ENCODE measurements at places on chromosomes 1 and 21. TPM values are rescaled to one million over a fixed set of nuclear protein-coding genes. Genes with fewer than 3 reads are reported as not detected.

KDF1 gene
- total RNA-seq, result 0.27 TPM

VWA5B1 gene
- 0.16 TPM for total RNA-seq

LCE6A gene
- not detected for total RNA-seq

OR2T11 gene
- not detected for total RNA-seq

CRABP2 gene
- 0.60 TPM for total RNA-seq

GPR25 gene
- not detected for total RNA-seq

ETV3L gene
- total RNA-seq, result not detected

ARID1A gene
- total RNA-seq, result 31.7 TPM

PLPPR5 gene
- total RNA-seq, result not detected

ST6GALNAC5 gene
- 0.41 TPM for total RNA-seq

MAP1LC3C gene
- 0.19 TPM for total RNA-seq

SYCP1 gene
- total RNA-seq, result not detected

GRCh38 chr1:45685308-45686014, 872 bp downstream of the GPBP1L1 start:
- peak overlapping the region; percentile 98 for H3K27ac ChIP-seq
- no peaks in the 10 kb centered on the region for H3K36me3 ChIP-seq
- H3K4me1 ChIP-seq, result peaks cover 82% of the 10 kb centered on the region
- peak overlapping the region; percentile 95 for H3K4me3 ChIP-seq
- H3K27me3 ChIP-seq, result no peaks in the 10 kb centered on the region

DNA sequence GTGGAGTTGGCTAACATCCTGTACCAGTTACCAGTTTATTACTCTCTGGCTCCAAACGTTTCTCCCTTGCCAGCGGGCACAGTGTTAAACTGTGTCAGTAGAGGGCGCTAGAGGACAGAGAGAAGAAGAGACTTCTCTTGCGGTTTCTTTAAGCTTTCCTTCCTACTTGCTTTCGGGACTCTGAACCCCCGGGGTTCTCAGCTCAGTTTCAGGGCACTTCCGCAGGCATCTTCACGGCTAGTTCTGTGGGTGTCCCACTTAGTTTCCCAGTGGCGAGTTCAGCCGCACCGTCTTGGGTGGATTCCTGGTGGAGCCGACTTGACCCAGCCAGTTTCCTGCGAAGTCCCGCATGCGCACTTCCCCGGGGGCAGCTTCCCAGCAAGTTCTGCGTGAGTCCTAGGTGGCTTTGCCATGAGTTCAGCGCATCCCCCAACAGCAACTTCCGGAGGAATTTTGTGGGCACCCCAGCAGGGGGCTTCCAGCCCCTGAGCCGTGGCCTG, 37.9 kb upstream of the BTG2 start:
- no peaks in the 10 kb centered on the region for H3K27me3 ChIP-seq
- H3K4me1 ChIP-seq, result peaks cover 27% of the 10 kb centered on the region
- no peaks in the 10 kb centered on the region for H3K36me3 ChIP-seq
- DNase-seq, result peak; percentile 81
- peak overlapping the region; percentile 74 for H3K4me3 ChIP-seq

- peaks cover 33% of the 10 kb centered on the region for H3K4me1 ChIP-seq
- H3K4me3 ChIP-seq, result peak overlapping the region; percentile 65
- no peak overlapping the region for H3K27ac ChIP-seq
Measured at GRCh38 chr1:114154146-114154962, 685 bp upstream of the SYT6 start.

GRCh38 chr21:34552360-34553098, 40.5 kb upstream of the KCNE1 start:
- DNase-seq, result no peak
- no peak overlapping the region for H3K27ac ChIP-seq
- no peaks in the 10 kb centered on the region for H3K36me3 ChIP-seq
- peaks cover 29% of the 10 kb centered on the region for H3K4me1 ChIP-seq
- H3K27me3 ChIP-seq, result no peaks in the 10 kb centered on the region

GRCh38 chr1:163054181-163054591, 15.0 kb upstream of the RGS4 start:
- no peaks in the 10 kb centered on the region for H3K36me3 ChIP-seq
- H3K4me1 ChIP-seq, result no peaks in the 10 kb centered on the region
- DNase-seq, result no peak
- no peak overlapping the region for H3K27ac ChIP-seq
- H3K27me3 ChIP-seq, result peaks cover 5% of the 10 kb centered on the region

DNA sequence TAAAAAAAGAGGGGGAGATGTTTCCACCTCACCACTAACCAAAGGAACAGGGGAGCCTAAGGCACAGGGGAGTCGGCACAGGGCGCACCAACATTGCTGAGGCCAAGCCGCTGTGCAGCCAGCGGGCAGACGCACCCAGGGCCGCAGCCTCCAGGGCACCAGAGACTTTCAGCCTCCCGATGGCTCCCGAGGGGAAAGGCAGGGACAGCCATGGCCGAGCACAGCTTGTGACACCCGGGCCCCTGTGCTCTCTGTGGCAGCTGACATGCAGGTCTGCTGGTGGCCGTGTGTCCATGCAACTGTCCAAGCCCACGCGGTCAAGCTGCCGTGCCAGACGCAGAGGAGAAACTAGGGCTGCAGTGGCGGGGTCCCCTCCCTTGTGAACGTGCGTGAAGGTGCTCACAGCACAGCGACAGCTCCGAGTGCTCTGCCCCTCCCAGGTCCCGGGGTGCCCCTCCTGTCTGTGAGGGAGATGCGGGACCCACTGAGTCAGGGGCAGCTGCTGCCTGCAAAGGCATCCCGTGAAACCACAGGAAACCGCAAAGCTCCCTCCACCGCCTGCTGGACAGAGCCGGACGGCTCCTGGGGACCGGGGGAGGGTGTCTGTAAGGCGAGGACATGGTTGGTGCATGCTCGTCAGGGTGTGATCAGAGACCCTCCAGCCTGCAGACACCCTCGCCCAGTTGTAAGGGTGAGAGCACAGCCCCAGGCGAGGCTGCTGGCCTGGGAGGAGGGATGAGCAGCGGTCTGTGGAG, 2.5 kb downstream of the KRTAP10-11 start:
- H3K27ac ChIP-seq, result no peak overlapping the region
- DNase-seq, result no peak
- peaks cover 22% of the 10 kb centered on the region for H3K27me3 ChIP-seq
- no peaks in the 10 kb centered on the region for H3K4me1 ChIP-seq

- no peak for DNase-seq
- H3K4me3 ChIP-seq, result peak overlapping the region; percentile 95
- no peaks in the 10 kb centered on the region for H3K36me3 ChIP-seq
- no peak overlapping the region for H3K27ac ChIP-seq
Measured at GRCh38 chr1:243251539-243251938, 3.5 kb downstream of the CEP170 start.

- no peak overlapping the region for H3K4me3 ChIP-seq
- peaks cover 18% of the 10 kb centered on the region for H3K36me3 ChIP-seq
- H3K4me1 ChIP-seq, result peaks cover 12% of the 10 kb centered on the region
- H3K27ac ChIP-seq, result no peak overlapping the region
- DNase-seq, result no peak
Measured at GRCh38 chr1:246836209-246836966, 95.4 kb downstream of the AHCTF1 start.

- peaks cover 14% of the 10 kb centered on the region for H3K27me3 ChIP-seq
- no peaks in the 10 kb centered on the region for H3K36me3 ChIP-seq
- peak; percentile 86 for DNase-seq
- peaks cover 43% of the 10 kb centered on the region for H3K4me1 ChIP-seq
Measured at GRCh38 chr1:231626535-231626950, at the start of gene DISC1. TSS of gene DISC1 (plus strand) at chr1:231626790. CDS start at chr1:231626868, 78 bp downstream.

DNA sequence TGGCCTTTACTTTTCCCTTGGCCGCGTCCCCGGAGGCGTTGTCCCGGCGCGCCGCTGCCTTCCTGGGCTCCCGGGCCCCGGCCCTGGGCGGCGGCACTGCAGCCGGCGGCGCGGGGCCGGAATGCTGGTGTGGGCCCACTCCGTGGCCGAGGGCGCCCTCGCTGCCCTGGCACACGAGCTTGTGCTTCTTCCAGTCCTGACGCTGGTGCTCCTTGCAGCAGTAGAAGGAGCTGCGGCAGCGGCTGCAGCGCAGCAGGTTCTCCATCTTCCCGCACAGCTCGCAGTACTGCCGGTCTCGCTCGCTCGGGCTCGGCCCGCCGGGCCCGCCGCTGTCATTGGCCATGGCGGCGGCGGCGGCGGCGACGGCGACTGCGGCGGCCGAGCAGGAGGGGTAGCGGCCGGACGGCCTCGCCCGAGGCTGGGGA, 529 bp downstream of the EGLN1 start:
- peaks cover 85% of the 10 kb centered on the region for H3K4me1 ChIP-seq
- H3K36me3 ChIP-seq, result no peaks in the 10 kb centered on the region
- peak overlapping the region; percentile 100 for H3K27ac ChIP-seq
- DNase-seq, result peak; percentile 44
- H3K4me3 ChIP-seq, result peak overlapping the region; percentile 85

- no peak overlapping the region for H3K4me3 ChIP-seq
- peaks cover 16% of the 10 kb centered on the region for H3K4me1 ChIP-seq
- peaks cover 90% of the 10 kb centered on the region for H3K36me3 ChIP-seq
- no peak for DNase-seq
- H3K27ac ChIP-seq, result no peak overlapping the region
Measured at GRCh38 chr1:109341944-109342930, 35.4 kb upstream of the MYBPHL start.

- peaks cover 3% of the 10 kb centered on the region for H3K4me1 ChIP-seq
- H3K4me3 ChIP-seq, result no peak overlapping the region
- H3K27ac ChIP-seq, result no peak overlapping the region
- H3K36me3 ChIP-seq, result no peaks in the 10 kb centered on the region
- no peaks in the 10 kb centered on the region for H3K27me3 ChIP-seq
Measured at GRCh38 chr1:76209238-76209637, 134.7 kb downstream of the ST6GALNAC3 start.

DNA sequence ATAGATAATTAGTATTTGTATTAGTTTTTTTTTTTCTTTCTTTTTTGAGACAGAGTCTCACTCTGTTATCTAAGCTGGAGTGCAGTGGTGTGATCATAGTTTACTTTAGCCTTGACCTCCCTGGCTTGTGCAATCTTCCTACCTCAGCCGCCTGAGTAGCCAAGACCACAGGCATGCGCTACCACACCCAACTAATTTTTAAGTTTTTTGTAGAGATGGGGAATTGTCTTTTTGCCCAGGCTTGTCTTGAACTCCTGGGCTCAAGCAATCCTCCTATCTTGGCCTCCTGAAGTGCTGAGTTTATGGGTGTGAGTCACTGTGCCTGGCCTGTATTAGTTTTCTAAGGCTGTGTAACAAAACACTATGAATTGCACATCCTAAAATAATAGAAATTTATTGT, 58.3 kb downstream of the MSH4 start:
- no peaks in the 10 kb centered on the region for H3K36me3 ChIP-seq
- no peak overlapping the region for H3K27ac ChIP-seq
- DNase-seq, result no peak
- H3K4me3 ChIP-seq, result no peak overlapping the region

GRCh38 chr1:217562229-217562878, 68.5 kb downstream of the GPATCH2 start:
- no peaks in the 10 kb centered on the region for H3K36me3 ChIP-seq
- no peak for DNase-seq
- H3K27me3 ChIP-seq, result no peaks in the 10 kb centered on the region
- H3K4me3 ChIP-seq, result no peak overlapping the region
- no peak overlapping the region for H3K27ac ChIP-seq

DNA sequence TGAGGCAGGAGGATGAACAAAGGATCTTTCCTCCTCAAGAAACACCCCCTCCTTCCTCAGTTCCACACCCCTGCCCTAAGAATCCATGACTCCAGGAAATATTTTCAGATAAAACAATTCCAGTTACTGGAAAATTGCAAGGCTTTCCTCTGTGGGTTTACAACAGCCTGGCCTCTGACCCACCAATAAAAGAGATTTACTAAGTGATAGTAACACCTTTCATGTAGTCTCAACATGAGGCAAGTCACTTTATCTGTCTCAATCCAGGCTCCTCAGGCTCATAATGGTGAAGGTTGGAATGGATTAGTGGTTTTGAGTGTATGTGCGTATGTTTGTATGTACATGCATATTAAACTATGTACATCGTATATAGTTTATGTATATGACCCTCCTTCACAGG, 71.4 kb upstream of the PPP2R5A start:
- H3K36me3 ChIP-seq, result no peaks in the 10 kb centered on the region
- no peaks in the 10 kb centered on the region for H3K27me3 ChIP-seq
- DNase-seq, result no peak

GRCh38 chr1:16418823-16419425, 18.3 kb downstream of the SPATA21 start:
- H3K4me3 ChIP-seq, result no peak overlapping the region
- no peak for DNase-seq
- H3K27me3 ChIP-seq, result peaks cover 13% of the 10 kb centered on the region
- H3K36me3 ChIP-seq, result no peaks in the 10 kb centered on the region
- no peaks in the 10 kb centered on the region for H3K4me1 ChIP-seq
- H3K27ac ChIP-seq, result no peak overlapping the region

- H3K36me3 ChIP-seq, result no peaks in the 10 kb centered on the region
- H3K4me3 ChIP-seq, result no peak overlapping the region
- DNase-seq, result no peak
Measured at GRCh38 chr1:63230722-63231121, 91.6 kb upstream of the FOXD3 start.

- H3K36me3 ChIP-seq, result peaks cover 37% of the 10 kb centered on the region
- H3K27ac ChIP-seq, result peak overlapping the region; percentile 69
- DNase-seq, result no peak
- no peak overlapping the region for H3K4me3 ChIP-seq
- peaks cover 54% of the 10 kb centered on the region for H3K4me1 ChIP-seq
Measured at GRCh38 chr1:226884966-226885820, 14.8 kb downstream of the PSEN2 start.

DNA sequence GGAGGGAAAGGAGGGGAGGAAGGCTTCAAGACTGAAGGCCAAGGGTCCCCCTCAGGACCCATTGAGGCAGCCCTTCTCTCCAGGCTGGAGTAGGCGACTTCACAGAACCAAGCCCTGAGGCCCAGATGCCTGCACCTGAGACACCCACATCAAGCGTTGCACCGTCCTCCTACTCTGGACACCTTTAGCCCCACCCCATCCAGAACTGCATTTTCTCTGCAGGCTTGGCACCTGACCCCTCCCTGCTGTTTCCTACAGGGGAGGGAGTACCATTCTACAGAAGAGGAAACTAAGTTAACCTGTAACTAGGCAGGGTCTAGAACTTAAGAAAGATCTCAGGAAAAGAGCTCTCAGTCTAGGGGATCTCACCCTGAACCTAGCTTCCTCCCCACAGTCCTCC, 12.0 kb downstream of the PEF1 start:
- H3K4me1 ChIP-seq, result peaks cover 98% of the 10 kb centered on the region
- no peaks in the 10 kb centered on the region for H3K27me3 ChIP-seq
- H3K4me3 ChIP-seq, result no peak overlapping the region
- no peak for DNase-seq
- H3K36me3 ChIP-seq, result peaks cover 67% of the 10 kb centered on the region
- peak overlapping the region; percentile 95 for H3K27ac ChIP-seq
